Natural killer cell (primary cell): ENCODE measurements at places on chromosomes 11 and 22. TPM values are rescaled to one million over a fixed set of nuclear protein-coding genes. Genes with fewer than 3 reads are reported as not detected.

ADORA2A gene
- 15.0 TPM for total RNA-seq

OR6T1 gene
- not detected for total RNA-seq

OR8D4 gene
- total RNA-seq, result not detected

TRIM48 gene
- not detected for total RNA-seq

CNIH2 gene
- total RNA-seq, result 8.8 TPM

CD3D gene
- 11.6 TPM for total RNA-seq

MRPL23 gene
- 32.8 TPM for total RNA-seq

GLYATL2 gene
- not detected for total RNA-seq

GAL3ST1 gene
- total RNA-seq, result not detected
